ENCODE measurements at places on chromosomes 2 and 18. TPM values are rescaled to one million over a fixed set of nuclear protein-coding genes. Genes with fewer than 3 reads are reported as not detected.

DNA sequence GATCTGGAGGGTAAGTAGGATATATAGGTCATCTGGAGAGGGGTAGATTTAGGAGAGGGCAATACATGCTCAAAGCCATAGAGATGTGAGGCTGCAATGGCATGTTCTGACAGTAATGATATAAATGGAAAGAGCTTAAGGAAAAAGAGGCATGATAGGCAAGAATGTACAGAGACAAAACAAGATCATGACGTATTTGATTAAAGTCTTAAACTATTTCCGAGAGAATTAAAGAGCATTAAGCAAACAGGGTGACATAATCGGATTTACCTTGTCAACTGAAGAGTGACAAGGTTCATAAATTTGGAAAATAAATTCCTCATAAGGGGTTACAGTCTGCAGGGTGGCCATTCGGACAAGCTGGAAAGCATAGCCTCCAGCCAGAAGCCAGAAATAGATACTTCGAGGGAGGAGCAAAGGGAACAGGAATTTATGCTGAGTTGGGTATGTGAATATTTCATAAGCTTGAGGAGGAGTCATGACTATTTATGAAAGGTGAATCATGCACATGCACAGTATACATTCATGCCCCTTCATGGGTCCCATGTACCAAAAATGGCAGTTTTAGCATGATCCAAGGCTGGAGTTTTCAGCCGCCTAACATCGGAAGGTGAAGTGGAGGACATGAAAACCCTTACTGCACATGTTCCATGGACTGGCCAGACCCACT, 396.2 kb upstream of the VWC2L start:
- no peak for DNase-seq

UNC80 gene
- total RNA-seq = 2.1 TPM

GRCh38 chr2:174844295-174844708, 80.0 kb upstream of the CHRNA1 start:
- no peak for DNase-seq

DNA sequence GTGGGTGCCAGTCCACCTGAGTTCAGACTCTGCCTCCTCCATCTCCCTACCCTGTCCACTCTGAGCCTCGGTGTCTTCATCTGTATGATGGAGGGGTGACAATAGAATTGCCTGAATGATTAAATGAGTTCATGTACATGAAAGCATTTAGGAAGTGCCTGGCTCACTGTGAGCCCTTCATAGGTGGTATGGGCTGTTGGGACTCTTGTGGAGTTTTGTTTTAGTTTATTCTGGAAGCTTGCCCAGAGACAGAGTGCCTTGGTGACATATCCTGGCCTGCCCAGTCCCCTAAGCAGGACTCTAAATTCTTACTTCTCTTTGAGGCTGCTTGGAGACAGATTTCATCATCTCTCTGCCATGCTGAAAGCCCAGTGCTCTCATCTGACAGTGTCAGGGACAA, 24.5 kb upstream of the GIGYF2 start:
- no peak for DNase-seq

AQP12B gene
- total RNA-seq = not detected

GRCh38 chr2:190553254-190553653, 18.7 kb upstream of the NEMP2 start:
- no peak for DNase-seq

DNA sequence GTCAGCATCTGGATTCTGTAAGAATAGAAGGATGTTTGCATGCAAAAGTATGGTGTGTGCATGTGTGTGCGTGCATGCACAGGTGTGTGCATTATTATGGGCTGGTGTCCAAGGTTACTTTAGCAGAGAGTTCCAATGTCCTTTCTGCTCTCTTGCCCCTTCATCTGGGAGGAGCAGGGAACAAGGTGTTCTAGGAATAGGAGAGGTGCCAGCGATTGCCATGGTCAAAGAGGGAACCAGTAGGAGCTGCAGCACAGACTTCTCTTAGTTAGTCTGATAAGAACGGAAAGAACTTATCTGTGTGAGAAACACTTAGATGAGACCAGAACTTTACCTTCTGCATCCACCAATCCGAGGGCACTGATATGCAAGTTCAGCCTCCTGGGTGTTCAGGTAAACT, 8.3 kb downstream of the GPR45 start:
- DNase-seq = no peak

DNA sequence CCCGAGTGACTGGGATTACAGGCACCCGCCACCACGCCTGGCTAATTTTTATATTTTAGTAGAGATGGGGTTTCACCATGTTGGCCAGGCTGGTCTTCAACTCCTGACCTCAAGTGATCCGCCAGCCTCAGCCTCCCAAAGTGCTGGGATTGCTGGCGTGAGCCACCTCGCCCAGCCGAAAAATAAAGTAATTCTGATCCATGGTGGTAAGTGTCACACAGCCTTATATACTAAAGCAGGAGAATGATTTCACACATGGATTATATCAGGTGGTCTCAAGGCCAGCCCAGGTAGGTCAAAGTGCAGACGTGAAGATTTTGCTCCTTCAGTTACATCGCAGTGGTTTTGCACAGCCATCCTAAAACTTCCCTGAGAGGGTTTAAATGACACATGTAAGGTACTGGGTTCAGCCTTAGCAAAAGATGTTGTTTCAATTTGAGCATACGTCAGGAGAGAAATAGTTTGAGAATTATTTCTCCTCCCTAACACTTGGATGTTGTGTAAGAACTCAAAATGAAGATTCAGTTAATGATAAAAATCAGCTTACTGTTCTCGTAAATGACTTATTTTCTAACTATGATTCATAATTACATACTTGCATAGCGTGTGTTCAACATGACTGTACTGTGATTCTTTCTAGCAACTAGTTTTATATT, 93.0 kb upstream of the SLC39A10 start:
- no peak for DNase-seq

GRCh38 chr2:209638346-209638745, 133.3 kb upstream of the UNC80 start:
- no peak for DNase-seq

FOXI3 gene
- 0.66 TPM for total RNA-seq

GRCh38 chr2:24908461-24908901, 11.6 kb downstream of the ADCY3 start:
- DNase-seq = no peak

FMNL2 gene
- 50.8 TPM for total RNA-seq

Data from SK-MEL-5 (cell line).